HEK293T (cell line): ENCODE measurements at places on chromosomes 7 and 10.

- no peak for DNase-seq
Measured at GRCh38 chr7:33336820-33337219, 207.5 kb downstream of the BBS9 start.

GRCh38 chr10:63143987-63144386 lies 10.9 kb downstream of the NRBF2 start:
- DNase-seq: no peak

DNA sequence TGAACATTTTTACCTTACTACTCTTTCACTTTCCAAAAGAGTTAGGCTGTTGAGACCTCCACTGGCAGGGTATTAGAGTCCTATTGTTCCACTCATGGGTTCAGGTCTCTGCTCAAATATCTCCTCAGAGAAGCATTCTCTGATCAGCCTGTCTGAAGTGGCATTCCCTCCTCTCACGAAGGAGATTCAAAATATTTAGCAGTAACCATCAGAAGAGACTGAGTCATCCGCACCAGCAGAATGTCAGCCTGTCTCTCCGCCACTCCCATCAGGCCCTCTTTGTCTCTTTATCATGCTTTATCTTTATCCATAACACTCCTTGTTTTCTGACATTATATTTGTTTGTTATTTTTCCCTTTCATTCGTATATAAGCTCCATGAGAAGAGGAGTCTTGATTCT lies 79.1 kb downstream of the AASS start:
- no peak for DNase-seq

- DNase-seq: no peak
Measured at GRCh38 chr10:110433740-110434139, 64.0 kb upstream of the DUSP5 start.

DNA sequence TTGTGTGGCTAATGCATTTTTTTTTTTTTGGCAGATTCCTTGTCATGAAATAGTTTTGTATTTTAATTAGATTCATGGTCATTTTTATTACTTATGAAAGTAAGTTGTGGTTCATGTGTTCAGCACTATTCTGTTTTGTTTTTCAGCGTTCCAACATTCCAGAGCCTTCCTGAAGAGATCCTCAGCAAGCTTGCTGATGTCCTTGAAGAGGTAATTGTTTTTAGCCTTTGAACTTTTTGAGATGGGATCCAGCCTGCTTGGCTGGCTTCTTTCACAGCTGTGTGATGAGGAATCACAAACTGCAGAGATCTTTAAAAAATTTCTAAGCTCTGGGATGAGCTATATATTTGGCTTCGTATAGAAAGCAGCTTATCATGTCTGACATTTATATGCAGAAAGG lies 208.0 kb upstream of the CSTF2T start:
- no peak for DNase-seq

DNA sequence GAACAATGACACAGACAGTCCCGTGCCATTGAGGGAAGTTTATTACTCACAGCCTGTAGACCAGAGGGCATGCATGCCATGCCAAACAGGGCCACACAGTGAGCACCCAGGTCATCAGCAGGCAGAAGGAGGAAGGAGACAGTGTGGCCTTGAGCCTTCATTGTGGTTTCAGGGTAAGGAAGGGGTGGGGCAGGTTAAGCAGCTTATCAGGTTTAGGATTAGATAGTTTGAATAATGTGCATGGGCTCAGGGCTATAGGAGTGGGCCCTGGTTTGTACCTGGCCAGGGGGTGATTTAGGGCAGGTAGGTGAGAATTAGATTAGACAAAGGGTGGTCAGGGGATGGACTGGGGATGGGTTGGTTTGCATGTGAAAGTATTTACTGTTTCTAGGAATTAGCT lies 67.9 kb downstream of the ADCY1 start:
- DNase-seq: no peak

- no peak for DNase-seq
Measured at GRCh38 chr10:28551086-28551485, 18.2 kb downstream of the WAC start.

- no peak for DNase-seq
Measured at GRCh38 chr7:87318741-87319140, 26.7 kb upstream of the CROT start.

DNA sequence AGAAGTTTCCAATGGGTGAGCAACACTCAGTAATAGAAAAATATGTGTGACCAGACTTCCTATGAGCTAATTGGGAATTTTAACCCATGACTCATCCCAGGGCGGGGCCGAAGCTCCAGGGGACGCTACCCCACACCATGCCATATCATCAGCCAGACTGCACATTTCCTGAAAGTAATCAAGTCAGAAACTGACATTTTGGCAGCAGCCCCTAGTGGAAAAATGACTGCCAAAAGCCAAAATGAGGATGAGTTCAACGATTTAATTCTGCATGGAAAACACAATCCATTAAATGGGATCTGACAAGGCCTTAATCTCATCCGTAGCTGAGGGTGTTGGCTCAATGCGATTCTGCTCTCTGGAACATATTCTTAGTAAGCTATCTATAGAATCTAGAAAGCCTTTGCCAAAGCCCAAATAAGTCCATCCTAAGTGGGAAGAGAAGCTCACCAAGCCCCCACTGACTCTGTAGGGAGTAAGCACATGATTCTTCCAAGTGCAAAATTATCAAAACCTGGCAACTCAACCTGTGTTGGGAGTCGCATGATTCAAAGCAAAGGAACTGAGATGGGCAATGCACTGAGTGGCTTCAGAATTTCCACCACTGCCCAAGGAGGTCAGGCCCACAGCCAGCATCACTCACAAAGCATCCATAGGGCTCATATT lies 93.1 kb upstream of the PDE1C start:
- no peak for DNase-seq

DNA sequence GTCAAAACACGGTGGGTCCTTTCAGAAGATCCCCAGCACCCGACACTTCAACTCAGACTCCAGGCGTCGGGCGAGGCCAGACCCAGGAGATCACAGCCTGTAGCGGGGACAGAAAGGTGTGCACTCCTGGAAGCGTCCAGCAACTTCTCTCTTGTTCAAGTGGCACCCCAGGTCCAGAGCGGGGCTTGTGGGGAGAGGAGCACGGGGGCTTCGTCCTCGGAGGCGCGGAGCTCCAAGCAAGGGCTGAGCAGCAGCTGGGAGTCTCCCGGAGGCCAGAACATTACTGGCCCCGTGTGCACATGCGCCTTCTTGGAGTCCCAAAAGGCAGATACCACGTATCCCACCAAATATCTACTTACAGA lies 54.9 kb downstream of the ZRANB1 start:
- DNase-seq: no peak

DNA sequence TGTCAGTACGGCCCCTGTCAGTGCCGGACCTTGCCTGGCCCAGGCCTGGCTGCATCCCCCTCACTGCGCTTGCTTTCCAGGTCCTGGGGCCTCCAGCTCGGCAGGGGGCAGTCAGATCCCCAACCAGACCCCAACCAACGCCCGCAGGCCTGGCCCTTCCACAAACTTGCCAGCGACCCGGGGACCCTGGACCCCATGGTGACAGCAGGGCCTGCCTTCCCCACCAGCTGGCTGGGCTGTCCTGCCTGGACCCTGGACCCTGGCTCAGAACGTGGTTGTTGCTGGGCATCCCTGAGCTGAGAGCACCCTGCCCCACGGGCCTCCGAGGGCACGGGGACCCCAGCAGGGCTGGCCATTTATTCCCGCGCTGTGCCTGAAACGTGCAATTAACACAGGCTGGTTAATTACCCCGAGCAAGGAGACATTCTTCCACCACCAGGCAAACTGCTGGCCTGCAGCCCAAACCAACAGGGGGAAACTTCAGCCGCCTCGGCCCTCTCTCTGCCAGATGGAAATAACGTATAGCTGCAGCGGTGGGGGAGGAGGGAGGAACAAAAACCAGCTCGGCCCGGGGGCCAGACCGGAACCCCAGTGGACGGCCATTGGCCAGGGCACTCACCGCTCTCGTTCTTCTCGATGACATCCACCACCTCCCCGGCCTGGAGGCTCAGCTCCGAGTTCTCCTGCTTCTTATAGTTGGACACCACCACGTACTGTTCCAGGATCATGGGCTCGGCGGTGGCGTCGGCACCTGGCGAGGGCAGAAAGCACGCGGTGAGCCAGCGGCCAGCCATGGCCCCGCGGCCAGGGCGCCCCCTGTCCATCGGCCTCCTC lies 167.1 kb downstream of the NEURL1 start:
- DNase-seq: peak; percentile 62

DNA sequence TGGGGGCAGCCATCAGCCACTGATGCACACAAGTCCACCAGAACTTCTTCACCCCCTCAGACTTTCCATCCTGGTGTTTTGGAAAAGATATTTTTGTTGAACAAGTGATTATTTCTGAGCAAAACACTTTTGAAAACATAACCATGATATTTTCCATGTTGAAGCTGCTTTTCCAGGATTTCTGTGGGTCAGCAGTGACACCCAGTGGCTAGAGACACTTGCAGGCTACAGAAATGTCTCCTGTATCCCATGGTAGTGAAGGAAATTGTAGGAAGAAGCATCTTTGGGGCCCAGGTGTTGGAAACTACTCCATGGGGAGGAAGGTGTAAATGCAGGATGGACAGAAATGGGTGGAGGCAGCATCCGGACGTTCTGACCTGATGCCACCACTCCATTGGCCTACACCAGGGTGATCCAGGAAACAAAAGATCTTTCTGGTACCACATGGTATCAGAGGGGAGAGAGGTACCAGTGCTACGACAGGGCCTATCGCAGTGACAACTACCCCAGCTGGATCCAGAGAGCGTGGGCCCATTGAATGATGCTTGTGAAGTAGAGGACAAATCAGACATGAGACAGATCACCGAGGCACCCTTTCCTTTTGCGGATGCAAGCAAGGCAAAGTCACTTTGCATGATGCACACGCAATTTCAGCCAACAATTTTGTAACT lies 111.7 kb upstream of the COBL start:
- no peak for DNase-seq

DNA sequence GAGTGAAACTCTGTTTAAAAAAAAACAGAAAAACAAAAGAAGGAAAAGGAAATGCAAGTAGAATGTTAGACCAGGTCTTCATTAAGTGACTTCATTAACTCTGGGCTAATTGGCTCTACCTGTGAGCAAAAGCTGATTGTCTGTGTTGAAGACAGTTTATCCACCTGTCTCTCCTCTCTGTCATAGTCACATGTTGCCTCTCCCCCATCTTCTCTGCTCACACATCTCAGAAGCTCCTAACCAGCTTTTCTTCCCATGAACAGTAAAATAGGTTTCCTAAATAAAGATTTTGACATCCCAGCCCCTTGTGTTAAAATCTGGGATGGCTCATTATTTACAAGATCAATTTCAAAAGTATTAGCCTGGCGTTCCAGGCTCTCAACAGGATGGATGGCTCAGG lies 222.7 kb downstream of the CACNB2 start:
- DNase-seq: no peak

- DNase-seq: no peak
Measured at GRCh38 chr7:135333200-135333599, 99.6 kb downstream of the STRA8 start.

DNA sequence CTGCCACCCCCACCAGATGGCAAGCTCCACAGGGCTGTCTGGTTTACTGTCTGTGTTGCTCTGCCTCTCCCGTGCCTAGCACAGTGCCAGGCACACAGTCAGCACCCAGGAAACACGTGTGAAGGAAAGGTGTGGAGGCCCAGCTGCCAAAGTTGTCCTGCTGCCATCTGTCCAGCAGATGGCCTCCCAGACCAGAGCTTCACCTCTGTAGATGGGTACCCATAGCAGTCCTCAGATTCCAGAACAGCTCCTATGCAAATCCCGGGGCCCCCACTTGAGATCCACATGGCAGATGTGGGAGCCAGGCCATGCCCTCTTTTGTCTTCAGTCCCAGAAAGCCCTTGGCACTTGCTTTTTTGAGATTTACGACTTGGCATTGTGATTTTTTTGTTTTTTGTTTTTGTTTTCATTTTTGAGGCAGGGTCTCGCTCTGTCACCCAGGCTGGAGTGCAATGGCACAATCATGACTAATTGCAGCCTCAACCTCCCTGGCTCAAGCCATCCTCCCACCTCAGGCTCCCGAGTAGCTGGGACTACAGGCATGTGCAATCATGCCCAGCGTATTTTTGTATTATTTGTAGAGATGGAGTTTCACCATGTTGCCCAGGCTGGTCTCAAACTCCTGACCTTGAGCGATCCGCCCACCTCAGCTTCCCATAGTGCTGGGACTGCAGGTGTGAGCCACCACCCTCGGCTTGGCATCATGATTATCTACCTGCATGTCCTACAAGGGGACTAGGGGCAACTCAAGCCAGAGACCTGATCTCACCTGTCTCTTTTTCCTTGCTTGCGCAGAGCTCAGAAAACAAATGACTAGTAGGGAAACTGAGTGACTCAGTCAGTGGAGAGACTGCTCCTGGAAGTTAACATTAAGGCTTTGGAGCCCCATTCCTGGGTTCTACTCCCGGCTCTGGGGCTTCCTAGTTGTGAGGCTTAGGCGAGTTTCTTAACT lies 16.9 kb upstream of the PALD1 start:
- DNase-seq: peak; percentile 74

- DNase-seq: peak; percentile 50
Measured at GRCh38 chr7:25389489-25390106, 161.3 kb upstream of the NPVF start.

DNA sequence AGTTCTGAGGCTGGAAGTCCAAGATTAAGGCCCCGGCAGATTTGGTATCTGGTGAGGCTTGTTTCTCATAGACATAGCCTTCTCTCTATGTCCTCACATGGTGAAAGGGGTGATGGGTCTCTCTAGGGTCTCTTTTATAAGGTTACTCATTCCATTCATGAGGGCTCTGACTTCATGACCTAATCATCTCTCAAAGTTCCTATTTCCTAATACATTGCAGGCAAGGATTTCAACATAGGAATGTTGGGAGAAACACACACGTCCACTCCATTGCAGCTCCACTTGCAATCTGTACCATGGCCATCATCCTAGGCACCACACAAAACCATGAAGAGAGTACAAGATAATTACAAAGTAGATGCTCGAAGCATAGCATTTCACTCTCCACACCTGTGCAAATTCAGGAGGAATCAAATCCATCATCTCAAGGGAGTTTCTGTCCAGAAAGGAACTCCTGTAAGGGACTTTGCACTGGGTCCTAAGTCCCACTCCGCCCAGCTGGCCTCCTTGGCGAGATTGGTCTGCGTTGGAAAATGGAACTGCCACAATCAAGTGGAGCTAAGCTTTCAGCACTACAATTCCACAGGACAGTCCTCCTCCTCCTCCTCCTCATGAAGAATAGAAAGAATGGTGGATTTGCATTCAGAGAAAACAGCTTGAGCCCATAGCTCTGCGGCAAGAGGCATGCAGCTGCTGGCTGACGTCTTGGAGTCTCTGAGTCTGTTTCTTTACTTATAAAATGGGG lies 8.8 kb downstream of the DDC start:
- DNase-seq: no peak

GRCh38 chr7:138089080-138089901 lies 13.0 kb downstream of the AKR1D1 start:
- DNase-seq: no peak

- no peak for DNase-seq
Measured at GRCh38 chr10:8122611-8123369, 68.3 kb downstream of the GATA3 start.

- no peak for DNase-seq
Measured at GRCh38 chr7:140235114-140235513, 58.3 kb upstream of the KDM7A start.

- DNase-seq: no peak
Measured at GRCh38 chr7:99392046-99392445, 16.4 kb downstream of the PDAP1 start.
